Dorsolateral prefrontal cortex (tissue), 122 donors: ENCODE measurements at places on chromosomes 12 and 14.

GRCh38 chr14:72478471-72478893, 415.4 kb downstream of the DPF3 start:
- DNase-seq, result no peak

- no peak for DNase-seq
Observed at GRCh38 chr12:67358781-67359338, 89.7 kb downstream of the CAND1 start.

- DNase-seq, result no peak
Observed at GRCh38 chr12:41089438-41089837, 98.7 kb upstream of the PDZRN4 start.

- DNase-seq, result no peak
Observed at GRCh38 chr12:76055393-76055792, 23.8 kb upstream of the PHLDA1 start.

- no peak for DNase-seq
Observed at GRCh38 chr12:32126720-32127119, 20.1 kb downstream of the BICD1 start.

DNA sequence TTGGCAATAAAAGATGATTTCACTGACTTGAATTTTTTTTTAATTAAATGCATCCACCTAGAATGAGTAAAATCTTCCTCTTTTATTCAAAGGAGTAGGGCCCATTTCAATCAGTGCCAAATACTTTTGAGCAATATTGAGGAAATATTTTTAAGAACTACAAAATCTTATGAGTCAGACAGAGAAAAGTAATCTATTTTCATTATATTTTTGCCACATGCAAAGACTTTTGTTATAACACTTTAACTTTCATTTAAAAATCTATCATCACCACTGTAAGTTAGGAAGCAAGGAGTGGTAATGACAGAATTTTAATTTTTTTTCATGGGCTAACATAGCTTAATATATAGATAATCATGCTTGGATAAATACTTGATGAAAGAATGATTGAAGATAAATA, 345.2 kb upstream of the KITLG start:
- no peak for DNase-seq

DNA sequence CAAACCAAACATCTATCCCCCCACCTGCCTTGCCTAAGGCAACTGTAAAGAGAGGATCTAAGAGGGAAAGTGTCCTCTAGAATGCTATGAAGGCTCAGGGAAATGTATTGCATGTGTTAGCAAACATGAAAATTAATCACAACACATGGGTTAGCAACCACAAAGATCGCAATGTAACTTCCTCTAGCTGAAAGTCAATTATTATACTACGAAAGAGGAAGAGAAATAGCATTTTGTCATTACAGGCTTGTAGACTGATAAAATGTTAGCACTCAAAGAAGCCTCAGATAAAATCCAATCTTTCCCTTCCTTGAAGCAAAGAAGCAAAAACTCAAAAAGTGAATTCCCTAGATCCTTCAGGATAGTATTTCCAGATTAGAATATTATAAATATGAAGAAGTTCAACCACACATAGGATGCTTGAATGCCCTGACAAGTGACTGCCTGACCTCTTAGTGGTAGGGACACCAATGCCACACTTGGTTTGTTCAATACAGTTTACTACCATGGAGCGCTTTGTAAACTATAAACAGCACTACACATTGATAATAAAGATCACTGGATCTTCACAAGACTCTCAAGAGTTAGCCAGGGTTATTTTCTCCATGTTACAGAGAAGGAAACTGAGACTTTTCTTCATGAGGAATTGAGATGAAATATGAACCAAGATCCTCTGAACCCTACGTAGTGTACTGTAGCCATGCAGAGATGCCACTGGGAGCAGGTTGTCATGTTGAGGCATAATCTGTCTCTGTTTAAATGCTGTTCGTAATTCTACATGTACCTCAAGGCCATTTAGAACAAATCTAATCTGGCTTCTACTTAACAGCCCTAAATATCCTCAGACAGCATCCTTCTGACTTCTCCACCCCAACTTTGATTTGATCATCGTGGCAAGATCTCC, 100.7 kb downstream of the ITPR2 start:
- DNase-seq, result no peak

- no peak for DNase-seq
Observed at GRCh38 chr12:66629138-66629870, 49.6 kb downstream of the GRIP1 start.

DNA sequence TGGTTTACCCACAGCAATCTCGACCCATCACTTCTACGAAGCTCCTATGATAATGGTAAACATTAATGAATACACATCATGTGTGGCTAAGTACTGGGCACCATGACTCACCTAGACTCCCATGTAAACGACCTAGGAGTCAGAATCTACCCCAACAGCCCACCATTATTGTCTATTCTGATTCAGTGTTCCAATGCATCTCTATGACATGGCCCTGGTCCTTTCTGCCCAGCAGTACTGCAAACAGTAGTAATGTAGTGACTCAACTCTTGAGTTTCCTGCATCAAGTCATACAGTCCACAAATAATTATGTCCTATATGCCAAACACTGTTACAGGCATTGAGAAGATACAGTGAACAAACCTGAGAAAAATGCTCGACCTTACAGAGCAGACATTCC, 14.6 kb downstream of the GTF2A1 start:
- DNase-seq, result no peak

DNA sequence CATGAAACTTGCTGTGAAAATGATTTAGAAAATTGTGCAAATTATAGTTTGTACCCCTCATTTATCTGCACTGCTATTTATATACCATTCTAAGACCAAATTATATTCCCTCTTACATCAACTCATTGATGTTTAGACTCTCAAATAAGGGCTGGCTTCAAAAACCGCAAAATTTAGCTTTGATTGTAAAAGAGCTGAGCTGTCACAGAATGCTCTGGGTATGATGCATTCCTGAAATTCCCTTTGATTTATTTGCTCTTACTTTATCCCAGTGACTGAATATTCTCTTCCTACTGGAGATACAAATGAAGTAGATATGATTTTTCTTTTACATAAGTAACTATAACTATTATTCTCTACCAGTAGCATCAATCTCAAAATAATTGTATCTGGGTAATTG, 78.0 kb upstream of the TMTC2 start:
- DNase-seq, result no peak

GRCh38 chr12:110012137-110012536, 12.9 kb downstream of the ANKRD13A start:
- no peak for DNase-seq

DNA sequence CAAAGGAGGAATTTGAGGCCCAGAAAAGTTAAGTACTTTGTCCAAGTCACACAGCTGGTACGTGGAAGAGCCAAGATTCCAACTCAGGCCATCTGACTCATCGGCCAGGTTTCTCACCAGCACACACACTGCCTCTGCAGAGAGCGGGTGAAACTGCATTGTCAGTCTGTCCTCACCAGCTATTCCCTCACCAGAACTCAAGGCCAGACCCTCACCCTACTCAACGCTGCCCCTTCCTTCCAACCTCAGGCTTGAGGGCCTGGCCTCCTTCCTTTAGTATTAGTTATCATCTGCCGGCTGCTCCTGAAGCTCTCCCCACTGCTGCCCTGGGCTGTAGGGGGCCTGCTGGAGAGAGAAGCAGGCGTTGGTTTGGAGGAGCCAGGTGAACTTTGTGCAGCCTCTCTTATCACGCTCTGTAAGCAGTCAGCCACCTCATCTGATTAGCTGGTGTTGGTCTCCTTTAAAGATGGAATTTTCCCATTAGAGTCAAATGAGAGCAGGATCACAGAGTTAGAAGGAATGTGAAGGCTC, 16.6 kb upstream of the PLEK2 start:
- no peak for DNase-seq

GRCh38 chr12:28602786-28603185, 412.5 kb downstream of the CCDC91 start:
- DNase-seq, result no peak

DNA sequence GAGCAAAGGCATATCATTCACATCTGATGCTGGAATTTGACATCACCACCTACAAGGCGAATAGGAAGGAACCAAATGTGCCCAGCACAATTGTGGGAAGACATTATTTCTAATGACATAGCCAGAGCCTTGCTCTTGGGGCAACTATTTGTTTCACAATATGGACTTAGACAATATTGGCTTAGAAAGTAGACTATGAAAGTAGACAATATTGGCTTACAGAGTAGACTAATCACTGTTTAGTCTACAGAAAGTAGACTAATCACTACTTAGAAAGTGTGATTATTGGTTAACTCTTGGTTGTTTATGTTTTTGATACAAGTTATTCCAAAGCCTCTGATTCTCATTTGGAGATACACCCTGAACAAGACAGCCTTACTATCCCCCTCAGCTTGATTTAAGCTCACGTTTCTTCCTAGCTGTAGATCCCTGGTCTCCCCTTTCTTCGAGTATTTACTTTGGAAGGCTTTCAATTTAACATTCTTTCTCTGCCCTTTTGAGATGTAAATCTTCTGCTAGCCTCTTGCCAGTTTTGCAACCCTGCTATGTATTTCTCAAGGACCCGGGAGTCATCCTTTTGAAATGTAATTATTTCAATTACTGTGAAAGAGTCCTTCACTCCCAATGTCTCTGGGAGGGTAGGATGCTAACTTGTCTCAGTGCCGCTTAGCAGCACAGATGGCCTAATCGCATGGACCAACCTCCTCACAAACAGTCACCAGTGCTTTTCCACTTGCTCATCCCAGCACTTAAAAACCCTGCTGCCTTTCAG, 843.2 kb downstream of the GALC start:
- peak; percentile 39 for DNase-seq

- DNase-seq, result no peak
Observed at GRCh38 chr12:54680374-54680773, 32.2 kb upstream of the DCD start.

GRCh38 chr12:100359822-100360221, 2.9 kb downstream of the SLC17A8 start:
- no peak for DNase-seq

DNA sequence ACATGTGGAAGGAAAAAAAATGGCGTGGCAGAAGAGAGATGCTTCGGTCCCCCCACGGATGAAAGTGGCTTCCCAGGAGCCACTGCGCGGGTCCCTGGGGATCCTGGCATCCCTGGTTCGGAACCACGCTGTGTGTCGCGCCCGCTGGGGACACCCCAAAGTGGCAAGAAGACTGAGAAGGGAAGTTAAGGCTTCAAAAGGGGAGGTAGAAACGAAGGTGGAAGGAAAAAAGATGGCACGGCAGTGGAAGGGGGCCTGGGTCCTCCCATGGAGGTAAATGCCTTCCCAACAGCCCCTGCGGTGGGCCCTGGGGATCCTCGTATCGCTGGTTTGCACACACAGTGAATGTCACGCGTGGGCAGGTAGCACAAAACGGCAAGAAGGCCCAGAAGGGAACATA, 281.7 kb downstream of the ALG10 start:
- no peak for DNase-seq

DNA sequence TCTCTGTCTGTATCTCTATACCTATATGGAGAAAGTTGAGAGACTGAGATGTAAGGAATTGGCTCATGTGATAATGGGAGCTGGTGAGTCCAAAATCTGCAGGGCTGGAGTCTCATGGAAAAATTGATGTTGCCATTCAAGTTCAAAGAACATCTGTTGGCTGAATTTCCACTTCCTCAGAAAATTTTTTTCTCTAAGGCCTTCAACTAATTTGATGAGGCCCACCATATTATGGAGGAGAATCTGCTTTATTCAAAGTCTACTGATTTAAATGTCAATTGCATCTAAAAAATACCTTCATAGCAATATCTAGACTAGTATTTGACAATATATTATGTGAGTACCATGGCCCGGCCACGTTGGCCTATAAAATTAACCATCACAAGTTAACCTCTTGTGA, 261.4 kb downstream of the VRK1 start:
- no peak for DNase-seq

DNA sequence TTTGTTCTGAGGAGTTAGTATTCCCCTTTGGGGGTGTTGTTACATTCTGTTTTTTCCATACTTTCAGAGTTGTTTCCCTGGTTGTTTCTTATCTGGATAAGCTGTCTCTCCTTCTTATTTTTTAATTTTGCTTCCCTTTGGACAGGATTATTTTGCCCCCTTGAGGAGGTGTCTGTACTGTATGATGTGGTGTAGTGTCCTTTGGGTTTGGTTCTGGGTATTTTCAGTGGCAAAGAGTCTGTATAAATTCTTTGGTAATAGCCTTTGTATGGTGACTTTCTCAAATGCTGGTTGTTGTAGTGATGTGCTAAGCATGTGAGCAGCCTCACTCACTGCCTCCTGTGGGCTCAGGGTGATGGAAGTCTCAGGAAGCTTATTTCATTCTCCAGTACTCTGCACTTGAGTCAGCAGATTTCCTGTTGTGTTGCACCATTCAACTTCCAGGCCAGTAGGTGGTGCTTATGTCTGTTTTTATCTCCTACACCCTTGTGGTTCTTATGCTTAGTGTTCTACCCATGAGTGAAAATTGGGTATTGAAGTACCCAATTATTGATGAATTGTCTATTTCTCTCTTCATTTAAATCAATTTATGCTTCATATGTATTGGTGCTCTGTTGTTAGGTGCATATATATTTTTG, 103.3 kb upstream of the PMCH start:
- no peak for DNase-seq

DNA sequence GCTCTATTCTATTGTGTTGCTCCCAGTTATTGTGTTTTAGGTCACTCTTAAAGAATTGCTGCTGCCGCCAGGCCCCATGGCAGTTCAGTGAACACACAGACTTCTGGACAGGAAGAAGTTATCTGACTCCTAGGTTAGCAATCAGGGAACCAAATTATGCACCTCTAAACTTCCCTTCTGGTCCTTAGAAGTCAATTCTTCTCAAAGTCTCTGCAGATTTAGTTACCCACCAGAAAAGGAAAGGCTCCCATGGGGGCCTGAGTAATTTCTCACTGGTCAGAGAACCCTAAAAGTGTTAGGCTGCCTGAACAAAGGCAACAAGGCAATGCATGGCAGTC, 10.0 kb downstream of the EMP1 start:
- DNase-seq, result no peak

GRCh38 chr12:3179731-3180130, 102.6 kb downstream of the TSPAN9 start:
- DNase-seq, result no peak

GRCh38 chr14:67668559-67668958, 5.9 kb downstream of the VTI1B start:
- DNase-seq, result no peak

DNA sequence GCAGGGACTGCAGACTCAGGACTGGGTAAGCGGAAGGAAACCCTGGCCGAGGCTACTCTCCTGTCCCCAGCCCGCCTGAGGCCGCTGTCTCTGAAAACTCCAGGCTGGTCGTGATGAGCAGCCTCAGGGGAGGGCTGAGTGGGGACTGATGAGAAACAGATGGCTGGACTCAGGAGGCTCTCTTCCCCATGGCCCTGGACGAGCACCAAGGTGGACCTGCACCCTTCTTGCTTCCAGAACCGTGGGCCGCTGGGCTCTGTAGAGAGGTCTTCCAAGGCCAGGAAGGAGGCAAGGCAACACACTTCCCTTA, 1.1 kb downstream of the TEX22 start:
- DNase-seq, result no peak
